Activated CD8-positive, alpha-beta memory T cell treated with anti-CD3 and anti-CD28 coated beads for 4 hours (primary cell): ENCODE measurements at places on chromosomes 5 and 9.

DNA sequence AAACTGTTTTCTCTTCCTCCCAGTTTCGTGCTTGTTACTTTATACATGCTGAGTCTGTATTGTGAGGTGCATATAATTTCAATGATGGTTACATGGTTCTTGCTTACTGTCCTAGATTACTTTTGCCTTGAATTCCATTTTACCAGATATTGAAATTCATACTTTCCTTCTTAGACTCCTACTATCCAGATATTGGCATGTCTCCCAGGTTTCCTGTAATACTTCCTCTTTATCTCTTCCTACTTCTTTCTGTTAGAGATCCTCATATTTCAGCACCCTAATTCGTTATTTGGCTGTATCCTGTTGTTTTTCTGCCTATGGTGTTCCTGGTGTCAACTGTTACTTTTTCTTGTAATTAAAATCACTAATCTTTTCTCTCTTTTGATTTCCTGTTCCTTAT is 522.1 kb downstream of the CCDC171 start:
- no peak for DNase-seq

DNA sequence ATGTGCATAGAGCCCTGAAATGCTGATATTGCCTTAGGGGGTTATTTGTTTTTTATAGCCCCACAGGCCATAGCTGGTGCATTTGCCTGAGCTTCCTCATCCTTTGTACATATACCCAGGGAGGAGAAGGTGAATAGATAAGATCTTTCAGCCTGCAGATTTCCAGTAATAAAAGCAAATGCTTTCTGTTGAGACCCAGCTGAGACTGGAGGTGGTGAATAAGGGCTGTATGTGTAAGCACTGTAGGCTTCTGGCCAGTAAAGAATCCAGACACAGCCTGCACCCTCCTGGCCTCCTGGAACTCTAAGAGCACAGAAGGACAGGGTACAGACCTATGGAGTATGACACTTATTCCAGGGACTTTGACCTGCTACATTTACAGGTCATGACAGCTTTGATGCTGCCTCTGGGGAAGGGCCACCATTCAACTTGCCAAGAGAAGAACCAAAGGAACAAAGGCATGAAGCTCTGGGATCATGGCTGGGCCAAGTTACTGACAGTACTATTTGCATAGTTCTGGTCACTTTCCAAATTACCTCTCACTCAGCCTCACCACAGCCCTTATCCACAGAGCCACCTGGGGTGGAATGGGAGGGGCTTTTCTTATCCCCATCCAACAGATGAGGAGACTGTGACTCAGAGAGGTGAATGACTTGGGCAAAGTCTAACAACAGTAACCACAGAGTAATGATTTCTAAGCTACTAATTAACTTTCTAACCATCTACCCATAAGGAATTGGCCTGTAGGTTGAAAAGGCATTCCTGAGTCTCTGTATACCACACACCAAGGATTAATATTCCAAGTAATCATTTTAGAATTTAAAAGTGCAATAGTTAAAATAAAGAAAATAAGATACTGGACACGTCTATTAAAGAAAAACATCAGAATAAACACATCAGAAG is 604.5 kb upstream of the KLF4 start:
- no peak for DNase-seq

- DNase-seq = no peak
Measured at GRCh38 chr5:114822436-114822835, 347.3 kb downstream of the TRIM36 start.

GRCh38 chr9:20604562-20604961 is 17.7 kb downstream of the MLLT3 start:
- no peak for DNase-seq

DNA sequence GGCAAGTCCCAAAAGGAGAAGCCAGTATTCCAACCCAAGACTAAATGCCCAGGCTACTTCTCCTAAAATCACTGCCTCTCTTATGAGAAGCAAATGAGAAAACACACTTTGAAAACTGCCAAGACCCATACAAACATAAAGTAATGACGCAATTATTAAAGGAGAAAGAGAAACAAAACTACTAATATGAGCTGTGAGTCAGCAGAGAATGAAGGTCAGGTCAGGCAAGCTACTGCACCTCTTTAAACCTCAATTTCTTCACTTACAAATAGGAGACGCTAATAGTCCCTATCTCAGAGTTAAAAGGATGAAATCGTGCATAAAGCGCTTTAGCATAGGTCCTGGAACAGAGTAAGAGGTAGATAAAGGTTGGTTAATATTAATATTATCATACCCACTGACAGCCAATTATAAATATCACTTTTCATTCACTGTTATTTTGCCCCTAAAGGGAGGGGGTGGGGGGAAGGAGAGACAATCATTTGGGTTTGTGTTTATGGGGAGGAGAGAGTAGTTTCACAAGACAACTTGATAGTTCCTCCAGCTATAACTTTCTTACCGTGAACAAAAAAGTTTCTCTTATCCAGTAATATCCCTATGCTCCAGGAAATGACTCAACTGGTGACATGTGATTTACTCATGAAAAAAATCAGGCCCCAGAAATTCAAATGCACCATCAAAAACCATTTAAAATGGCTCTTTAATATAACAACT is 3.6 kb downstream of the PSMB7 start:
- no peak for DNase-seq

DNA sequence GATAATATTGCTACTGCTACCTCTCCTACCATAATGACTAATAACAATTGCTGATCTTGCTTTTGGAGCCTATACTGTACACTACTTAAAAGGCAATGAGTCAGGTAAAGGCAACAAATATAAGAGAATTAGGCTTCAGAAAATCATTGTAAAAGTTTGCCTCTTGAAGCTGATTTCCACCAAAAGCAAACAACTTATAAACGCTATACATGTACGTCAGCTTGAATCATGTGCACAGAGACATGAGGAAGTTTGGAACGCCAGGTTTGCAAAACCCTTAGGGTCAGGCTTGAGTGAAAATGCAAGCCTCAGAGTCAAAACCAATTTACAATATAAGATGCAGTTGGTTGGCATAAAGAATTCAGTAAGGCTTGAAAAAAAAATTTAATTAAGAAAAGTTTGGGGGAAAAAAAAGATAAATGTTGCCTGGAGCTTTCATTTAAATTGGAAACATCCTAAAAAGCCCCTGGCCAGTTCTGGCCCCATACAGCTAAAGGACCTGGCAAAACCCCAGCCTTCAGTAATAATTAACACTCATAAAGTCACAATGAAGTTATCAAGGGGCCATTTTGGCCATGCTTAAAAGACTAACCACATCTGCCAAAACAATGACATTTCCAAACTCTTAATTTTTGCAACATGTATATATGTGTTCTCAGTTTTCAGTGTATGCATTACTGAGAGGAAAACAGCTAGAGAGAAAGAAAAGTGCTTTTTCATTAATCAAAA is 181.0 kb upstream of the NFIL3 start:
- DNase-seq = no peak

DNA sequence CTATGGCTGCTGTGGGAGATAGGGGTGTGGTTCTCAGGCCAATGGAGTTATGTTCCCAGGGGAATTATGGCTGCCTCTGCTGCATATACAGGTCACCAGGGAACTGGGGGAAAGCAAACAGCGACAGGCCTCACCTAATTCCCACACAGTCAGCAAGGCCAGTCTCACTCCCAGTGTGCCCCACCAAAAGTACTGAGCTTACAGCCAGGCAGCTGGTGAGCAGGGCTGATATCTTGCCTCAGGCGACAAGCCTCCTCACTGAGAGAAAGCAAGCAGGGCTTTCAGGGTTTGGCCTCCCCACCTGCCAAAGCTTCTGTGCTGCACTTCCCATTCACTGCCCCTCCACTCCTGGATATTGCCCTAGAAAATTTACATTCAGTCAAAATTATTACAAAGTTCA is 273.8 kb upstream of the TARS1 start:
- no peak for DNase-seq

DNA sequence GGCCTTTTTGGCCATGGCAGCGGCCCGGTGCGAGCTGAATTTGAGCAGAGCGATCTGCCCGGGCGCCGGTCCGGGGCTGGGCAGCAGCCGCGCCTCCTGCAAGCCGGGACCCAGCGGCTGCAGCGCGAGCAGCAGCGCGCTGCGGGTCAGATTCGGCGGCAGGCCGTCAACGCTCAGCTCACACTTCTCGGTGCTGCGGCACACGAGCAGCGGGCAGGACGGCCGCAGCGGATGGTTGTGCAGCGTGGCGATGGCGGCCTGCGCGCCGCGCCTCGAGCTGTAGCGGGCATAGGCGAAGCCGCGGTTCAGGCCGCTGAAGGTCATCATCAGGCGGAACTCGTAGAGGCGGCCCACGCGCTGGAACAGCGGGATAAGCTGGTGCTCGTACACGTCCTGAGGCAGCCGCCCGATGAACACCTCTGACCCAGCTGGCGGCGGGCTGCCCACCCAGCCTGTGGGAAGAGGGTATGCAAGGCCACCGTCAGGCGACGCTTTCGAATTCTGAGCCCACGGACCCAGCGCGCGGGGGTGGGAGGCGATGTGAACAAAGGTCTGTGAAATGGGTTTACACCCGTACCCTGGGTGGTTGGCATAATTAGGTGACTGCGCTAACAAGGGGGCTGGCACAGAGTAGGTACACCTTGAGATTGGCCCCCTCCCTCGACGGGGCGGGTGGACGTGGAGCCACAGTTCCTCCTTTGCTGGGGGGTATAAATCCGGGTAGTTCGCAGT is 755 bp downstream of the DND1 start:
- no peak for DNase-seq

GRCh38 chr5:179918742-179919486 is 11.2 kb upstream of the TBC1D9B start:
- no peak for DNase-seq

- no peak for DNase-seq
Measured at GRCh38 chr5:114153392-114153791, 208.5 kb upstream of the KCNN2 start.

DNA sequence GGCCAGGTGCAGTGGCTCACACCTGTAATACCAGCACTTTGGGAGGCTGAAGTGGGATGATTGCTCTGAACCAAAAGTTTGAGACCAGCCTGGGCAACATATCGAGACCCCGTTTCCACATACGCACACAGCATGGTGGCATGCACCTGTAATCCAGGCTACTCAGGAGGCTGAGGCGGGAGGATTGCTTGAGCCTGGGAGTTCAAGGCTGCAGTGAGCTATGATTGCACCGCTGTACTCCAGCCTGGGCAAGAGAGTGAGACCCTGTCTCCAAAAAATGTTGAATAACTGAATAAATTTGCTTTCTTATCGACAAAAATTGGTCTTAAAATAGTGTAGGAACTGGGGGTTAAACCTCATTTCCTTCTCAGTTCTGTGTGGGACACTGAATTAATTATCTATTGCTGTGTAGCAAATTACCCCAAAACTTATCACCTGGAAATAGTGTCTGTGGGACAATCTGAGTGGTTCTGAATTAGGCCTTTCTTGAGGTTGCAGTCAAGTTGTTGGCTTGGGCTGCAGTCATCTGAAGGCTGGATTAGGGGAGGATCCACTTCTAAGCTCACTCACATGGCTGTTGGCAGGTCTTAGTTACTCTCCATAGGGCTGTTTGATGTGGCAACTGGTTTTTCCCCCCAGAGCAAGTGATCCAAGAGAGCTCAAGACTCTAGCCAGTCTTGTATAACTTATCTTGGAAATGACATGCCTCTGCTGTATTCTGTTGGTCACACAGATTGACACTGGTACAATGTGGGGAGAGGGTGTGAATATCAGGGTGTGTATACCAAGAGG is 2.0 kb downstream of the SNX30 start:
- no peak for DNase-seq

DNA sequence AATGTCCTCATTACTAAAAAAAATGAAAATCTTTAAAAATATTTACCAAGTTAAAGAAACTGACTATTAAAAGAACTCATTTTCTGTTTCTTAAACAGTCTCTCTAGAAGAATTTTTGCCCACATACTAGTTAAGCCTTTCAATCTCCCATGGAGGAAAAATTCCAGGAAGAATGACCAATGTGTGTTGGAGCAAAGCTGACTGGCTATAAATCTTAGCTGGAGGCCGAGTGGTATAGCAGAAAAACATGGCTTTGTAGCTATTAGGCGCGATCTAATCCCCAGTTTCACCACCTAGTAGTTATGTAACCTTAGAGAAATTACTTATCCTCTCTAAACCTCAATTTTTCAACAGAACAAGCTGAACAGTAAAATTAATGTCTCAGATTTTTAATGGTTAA is 135.5 kb upstream of the PRLR start:
- no peak for DNase-seq

GRCh38 chr5:86354664-86355063 is 263.1 kb upstream of the COX7C start:
- no peak for DNase-seq

- DNase-seq = no peak
Measured at GRCh38 chr5:166165596-166165995, 2125.8 kb upstream of the WWC1 start.

DNA sequence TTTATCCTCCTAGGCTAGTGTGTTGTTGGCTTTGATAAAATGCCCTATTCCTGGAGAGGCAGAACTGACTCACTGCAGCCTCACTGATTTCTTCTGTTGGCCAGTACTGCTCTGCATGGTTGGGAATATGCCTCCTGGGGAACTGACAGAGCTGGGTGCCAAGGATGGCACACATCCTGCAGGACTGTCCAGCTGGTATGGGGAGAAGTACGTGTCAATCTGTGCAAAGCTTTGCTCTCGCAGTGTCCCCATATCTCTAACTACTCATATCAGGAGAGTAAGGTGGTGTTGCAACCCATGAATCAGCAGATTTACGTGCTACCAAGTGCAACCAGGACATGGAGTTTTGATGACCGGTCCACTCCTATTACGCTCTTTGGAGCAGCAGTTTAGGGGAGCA is 74.7 kb downstream of the TEK start:
- no peak for DNase-seq

DNA sequence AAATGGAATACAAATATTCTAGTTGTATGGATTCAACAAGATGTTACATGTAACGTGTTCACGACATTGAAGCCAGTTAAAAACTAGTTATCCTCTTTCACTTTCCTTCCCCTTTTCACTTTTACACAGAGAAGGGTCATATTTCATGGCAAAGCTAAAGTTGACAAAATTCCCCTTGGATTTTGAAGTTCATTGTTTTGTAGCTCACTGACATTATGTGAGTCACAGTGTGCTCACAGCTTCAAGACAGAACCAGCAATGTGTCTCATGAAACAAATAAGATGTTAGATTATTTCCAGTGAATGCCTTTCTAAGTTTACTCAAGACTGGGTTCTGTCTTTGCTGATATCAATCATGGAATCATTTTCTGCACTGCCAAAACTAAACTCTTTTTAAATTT is 535.5 kb upstream of the GRIN3A start:
- no peak for DNase-seq
